Osteoblast (primary cell): ENCODE measurements at places on chromosomes 12 and 14. TPM values are rescaled to one million over a fixed set of nuclear protein-coding genes. Genes with fewer than 3 reads are reported as not detected.

GRCh38 chr12:92342574-92342973 lies 196.9 kb upstream of the BTG1 start:
- no peaks in the 10 kb centered on the region for H3K36me3 ChIP-seq
- H3K4me1 ChIP-seq, result no peaks in the 10 kb centered on the region
- H3K27me3 ChIP-seq, result no peaks in the 10 kb centered on the region

DNA sequence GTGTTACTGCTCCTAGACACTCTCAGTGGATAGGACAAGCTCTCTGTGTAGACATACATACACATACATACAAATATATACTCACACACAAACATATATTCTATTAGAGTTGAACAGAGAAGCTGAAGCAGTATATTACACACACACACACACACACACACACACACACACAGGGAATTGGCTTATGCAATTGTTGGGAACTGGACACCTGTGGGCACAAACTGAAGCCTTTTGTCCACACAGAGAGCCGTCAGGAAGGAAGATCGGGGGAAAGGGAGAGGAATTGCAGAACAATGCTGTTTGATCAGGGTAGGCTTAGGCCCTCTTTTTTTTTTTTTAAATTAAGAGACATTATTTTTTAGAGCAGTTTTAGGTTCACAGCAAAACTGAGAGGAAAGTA lies 180.7 kb upstream of the DDHD1 start:
- peaks cover 16% of the 10 kb centered on the region for H3K4me1 ChIP-seq
- no peaks in the 10 kb centered on the region for H3K36me3 ChIP-seq
- no peaks in the 10 kb centered on the region for H3K27me3 ChIP-seq

DNA sequence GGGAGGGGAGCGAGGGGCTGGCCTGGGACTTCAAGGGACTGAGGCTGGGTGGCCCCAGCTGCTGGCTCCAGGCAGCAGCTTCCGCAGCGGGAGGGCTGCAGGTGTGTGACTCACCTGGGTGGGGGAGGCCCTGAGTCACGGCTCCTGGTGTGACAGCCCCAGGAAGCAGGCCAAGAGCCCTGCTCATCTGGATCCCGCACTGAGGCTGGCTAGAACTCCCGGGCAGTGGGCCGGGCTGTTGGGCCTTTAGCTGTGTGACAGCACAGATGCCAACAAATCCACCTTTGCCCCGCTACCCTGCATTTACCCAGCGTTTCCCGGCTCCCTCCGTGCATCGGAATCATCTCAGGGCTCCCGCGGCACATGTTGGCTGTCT lies 180.0 kb upstream of the PRMT8 start:
- H3K4me3 ChIP-seq, result no peak overlapping the region
- DNase-seq, result no peak
- H3K27ac ChIP-seq, result no peak overlapping the region
- H3K27me3 ChIP-seq, result peaks cover 10% of the 10 kb centered on the region
- H3K4me1 ChIP-seq, result peaks cover 10% of the 10 kb centered on the region

DNA sequence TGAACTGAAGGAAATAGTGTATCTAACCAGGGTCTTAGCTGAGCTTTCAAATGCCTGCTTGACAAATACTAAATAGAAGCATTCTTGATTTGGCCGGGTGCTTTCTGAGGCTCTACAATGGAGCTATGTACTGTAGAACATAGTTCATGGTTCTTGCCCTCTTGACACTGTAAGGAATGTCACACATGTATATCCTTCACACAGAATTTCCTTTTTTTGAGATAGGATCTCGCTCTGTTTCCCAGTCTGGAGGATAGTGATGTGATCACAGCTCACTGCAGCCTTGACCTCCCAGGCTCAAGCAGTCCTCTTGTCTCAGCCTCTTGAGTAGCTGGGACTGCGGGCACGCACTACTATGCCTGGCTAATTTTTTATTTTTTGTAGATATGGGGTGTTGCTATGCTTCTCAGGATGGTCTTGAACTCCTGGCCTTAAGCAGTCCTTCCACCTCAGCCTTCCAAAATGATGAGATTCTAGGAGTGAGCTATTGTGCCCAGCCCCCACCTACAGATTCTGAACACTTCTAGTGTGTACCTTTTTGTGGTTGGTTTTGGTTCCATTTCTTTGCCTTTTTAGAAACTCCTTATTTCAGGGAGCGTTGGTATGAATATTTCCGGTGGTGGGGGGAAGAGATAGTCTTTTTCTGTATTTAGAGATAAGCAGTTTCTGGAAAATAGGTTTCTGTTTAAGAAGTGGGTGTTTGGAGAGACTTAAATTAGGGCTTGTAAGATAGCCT lies 4.2 kb downstream of the MLXIP start:
- H3K4me1 ChIP-seq, result peaks cover 38% of the 10 kb centered on the region
- H3K27me3 ChIP-seq, result no peaks in the 10 kb centered on the region
- no peak for DNase-seq

DNA sequence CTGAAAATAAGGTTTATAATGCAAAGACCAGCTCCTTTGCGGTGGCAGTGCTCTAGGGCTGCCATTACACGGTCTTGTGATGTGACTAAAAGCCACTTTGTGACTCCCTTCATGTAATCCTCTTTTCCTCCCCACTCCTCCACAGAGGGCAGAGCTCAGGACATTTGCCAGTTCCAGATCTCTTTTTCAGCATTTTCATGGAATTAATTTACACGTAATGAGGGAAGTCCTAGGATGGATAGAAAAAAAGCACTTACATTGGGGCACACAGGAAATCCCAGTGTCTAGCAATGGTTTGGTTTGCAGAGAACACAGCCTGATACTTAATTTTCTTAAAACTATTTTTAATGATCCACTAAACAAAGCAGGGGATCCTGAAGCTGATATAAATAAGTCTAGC lies 17.5 kb upstream of the ATF1 start:
- no peaks in the 10 kb centered on the region for H3K4me1 ChIP-seq
- peaks cover 27% of the 10 kb centered on the region for H3K36me3 ChIP-seq
- no peak overlapping the region for H3K27ac ChIP-seq
- no peak for DNase-seq
- H3K4me3 ChIP-seq, result no peak overlapping the region

- no peaks in the 10 kb centered on the region for H3K27me3 ChIP-seq
- DNase-seq, result no peak
- no peaks in the 10 kb centered on the region for H3K4me1 ChIP-seq
- no peak overlapping the region for H3K4me3 ChIP-seq
These were observed 102.2 kb downstream of the WSCD2 start for GRCh38 chr12:108231109-108231905.

DNA sequence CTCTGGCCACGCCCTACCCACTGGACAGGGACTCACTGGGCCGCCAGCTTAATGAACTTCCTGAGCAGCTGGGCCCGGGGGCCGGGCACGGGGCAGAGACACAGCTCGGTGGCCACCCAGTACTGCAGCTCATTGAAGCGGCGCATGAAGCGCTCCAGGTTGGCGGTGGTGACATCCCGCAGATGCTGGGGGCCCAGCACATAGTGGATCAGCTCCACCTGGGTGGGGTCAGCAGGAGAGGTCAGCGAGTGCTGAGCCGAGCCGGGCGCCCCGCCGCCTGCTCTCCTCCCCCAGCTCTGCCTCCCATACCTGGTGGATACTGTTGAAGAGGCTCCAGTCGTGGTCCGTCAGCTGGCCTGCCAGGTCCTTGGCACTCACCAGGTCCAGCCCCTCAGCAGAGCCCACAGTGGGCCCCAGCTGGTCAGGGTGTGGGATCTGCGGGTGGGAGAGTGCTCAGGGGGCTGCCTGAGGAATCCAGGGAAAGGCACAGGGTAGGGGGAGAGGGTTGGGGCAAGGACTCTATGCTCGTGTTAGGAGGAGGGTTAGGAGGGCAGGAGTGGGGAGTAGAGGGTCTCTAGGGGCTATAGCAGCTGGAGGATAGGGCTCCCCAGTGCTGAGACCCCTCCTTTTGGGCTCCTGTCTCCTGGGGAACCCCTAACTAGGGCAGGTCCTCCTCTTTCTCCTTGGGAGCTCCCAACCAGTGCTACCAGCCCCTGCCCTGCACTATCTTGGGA lies 15.5 kb upstream of the ENDOU start:
- DNase-seq, result peak; percentile 58
- no peaks in the 10 kb centered on the region for H3K36me3 ChIP-seq
- no peaks in the 10 kb centered on the region for H3K27me3 ChIP-seq
- H3K4me1 ChIP-seq, result peaks cover 27% of the 10 kb centered on the region

GRCh38 chr14:58978343-58978742 lies 210.1 kb upstream of the DAAM1 start:
- no peak overlapping the region for H3K4me3 ChIP-seq
- no peaks in the 10 kb centered on the region for H3K4me1 ChIP-seq
- H3K27me3 ChIP-seq, result no peaks in the 10 kb centered on the region
- DNase-seq, result no peak
- H3K36me3 ChIP-seq, result no peaks in the 10 kb centered on the region
- H3K27ac ChIP-seq, result no peak overlapping the region

- peaks cover 1% of the 10 kb centered on the region for H3K4me1 ChIP-seq
- no peak overlapping the region for H3K4me3 ChIP-seq
- H3K27me3 ChIP-seq, result no peaks in the 10 kb centered on the region
These were observed 4.3 kb downstream of the BTBD7 start for GRCh38 chr14:93328546-93328945.

DNA sequence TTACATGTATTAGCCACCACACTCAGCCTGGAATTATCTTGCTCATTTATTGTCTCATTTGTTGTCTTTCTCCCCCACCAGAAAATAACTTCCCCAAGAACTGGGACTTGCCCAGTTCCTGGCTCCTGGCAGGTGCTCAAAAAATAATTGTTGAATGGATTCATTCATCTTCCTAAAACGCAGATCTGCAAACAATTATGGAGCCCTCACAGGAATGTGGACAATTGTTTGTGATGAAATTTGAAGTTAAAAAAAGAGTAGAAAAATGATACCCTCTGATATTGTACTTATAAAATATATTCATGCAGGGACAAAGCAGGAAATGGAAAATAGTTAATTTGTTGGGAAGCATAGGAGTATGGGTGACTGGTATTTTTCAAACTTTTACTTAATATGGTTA lies 60.7 kb upstream of the MAP1LC3B2 start:
- H3K4me3 ChIP-seq, result no peak overlapping the region
- H3K36me3 ChIP-seq, result no peaks in the 10 kb centered on the region
- no peak overlapping the region for H3K27ac ChIP-seq
- no peaks in the 10 kb centered on the region for H3K27me3 ChIP-seq
- no peak for DNase-seq
- peaks cover 10% of the 10 kb centered on the region for H3K4me1 ChIP-seq

NID2 gene
- total RNA-seq, result 138 and 141 TPM in 2 replicates

DNA sequence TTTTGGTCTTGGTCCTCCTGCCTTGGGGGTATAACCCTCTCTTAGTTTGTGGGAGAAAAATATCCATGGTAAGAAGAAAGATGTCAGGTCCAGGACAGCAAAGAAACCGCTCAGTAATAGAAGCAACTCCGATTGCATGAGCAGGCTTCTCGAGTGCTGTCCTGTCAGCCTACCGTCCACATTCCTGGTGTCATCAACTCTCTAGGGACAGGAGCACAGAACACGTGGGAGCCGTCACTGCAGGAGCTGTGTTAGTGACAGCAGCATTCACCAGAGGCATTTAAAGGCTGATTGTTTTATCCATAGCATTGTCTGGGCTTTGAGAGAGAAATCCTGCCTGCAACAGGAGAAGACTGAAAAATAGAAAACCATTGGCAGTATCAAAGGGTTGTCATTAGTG lies 244.2 kb downstream of the CACNA1C start:
- no peaks in the 10 kb centered on the region for H3K27me3 ChIP-seq
- H3K4me3 ChIP-seq, result no peak overlapping the region
- DNase-seq, result no peak
- no peaks in the 10 kb centered on the region for H3K36me3 ChIP-seq

DNA sequence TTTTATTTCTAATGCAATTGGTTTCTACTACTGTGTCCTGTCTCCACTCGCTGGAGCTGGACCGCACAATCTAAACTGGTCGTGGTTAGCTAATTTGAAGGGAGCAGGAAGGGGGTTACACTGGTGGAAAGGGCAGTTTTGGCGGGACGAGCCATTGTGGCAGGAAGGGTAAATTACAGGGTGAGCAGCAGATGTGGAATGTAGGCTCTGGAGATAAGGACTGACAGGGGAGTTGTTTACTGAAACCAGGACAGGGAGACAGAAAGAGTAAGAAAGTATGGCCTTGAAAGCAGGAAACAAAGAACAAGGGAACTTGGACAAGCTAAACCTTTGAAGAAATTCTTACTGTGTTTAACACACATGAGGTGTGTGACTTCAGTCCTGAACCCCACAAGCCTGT lies 147.8 kb downstream of the ATXN7L3B start:
- DNase-seq, result no peak
- H3K36me3 ChIP-seq, result no peaks in the 10 kb centered on the region
- H3K27ac ChIP-seq, result no peak overlapping the region
- H3K4me1 ChIP-seq, result no peaks in the 10 kb centered on the region
- no peaks in the 10 kb centered on the region for H3K27me3 ChIP-seq
- no peak overlapping the region for H3K4me3 ChIP-seq

DNA sequence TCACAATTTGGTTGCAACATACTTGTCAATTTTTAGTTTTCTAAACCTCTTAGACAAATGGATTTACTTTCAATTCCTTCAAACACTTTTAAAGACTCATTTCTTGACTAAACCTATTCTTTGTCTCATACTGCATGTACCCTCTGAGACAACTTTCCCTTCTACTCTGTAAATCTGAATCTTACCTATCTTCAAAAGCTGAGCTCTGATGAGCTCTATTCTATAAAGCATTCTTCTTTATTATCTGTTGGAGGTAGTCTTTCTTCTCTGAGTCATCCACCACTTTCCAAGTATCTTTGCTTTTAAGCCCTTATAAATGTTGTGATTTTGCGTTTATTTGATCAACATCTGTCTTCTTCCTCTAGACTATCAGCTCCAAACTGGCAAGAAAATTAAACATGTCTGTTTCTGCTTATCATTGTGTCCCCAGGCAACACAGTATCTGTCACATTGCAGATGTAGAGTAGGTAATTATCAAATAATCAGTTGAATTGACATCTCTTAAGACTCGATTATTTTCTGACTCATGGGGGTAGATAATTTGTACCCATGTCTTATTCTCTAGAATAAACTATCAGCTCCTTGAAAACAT lies 265.6 kb upstream of the FAR2 start:
- no peak overlapping the region for H3K4me3 ChIP-seq
- no peaks in the 10 kb centered on the region for H3K4me1 ChIP-seq
- H3K27me3 ChIP-seq, result no peaks in the 10 kb centered on the region
- no peak overlapping the region for H3K27ac ChIP-seq
- H3K36me3 ChIP-seq, result no peaks in the 10 kb centered on the region

LRTM2 gene
- not detected in 2 replicates for total RNA-seq

DNA sequence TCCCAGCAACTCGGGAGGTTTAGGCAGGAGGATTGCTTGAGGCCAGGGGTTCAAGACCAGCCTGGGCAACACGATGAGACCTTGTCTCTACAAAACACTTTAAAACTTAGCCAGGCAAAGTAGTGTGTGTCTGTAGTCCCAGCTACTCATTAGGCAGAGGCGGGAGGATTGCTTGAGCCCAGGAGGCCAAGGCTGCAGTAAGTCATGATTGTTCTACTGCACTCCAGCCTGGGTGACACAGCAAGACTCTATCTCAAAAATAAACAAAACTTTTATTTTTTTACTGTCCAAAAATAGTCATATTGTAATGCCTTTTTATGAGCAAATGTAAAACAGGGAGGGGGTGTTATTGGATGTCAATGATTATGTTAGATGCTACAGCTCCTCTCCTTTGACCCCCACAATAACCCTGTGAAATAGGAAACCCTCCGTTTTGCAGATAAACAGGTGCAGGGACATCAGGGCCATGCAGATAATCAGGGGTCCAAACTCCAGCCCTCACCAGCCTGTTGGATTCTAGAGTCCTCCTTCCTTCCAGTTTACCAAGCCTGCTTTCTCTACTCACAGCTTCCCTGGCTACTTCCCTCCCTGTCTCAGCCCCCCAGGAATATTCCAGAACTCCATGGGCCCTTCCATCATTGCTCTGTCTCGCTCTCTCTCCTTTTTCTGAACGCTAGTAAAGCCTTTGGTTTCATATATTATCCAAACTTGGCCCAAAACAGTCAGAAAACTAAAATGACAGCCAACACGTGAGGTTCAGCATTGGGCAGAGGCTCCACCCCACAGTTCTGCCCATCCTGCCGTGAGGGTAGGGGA lies 5.9 kb upstream of the FBLN5 start:
- DNase-seq, result no peak
- peaks cover 2% of the 10 kb centered on the region for H3K4me1 ChIP-seq
- H3K4me3 ChIP-seq, result no peak overlapping the region
- no peaks in the 10 kb centered on the region for H3K27me3 ChIP-seq
- H3K36me3 ChIP-seq, result no peaks in the 10 kb centered on the region
